ELF-1 (cell line): ENCODE measurements at places on chromosomes 16 and 17.

GRCh38 chr16:12568438-12568837 is 235.2 kb downstream of the CPPED1 start:
- DNase-seq, result no peak

DNA sequence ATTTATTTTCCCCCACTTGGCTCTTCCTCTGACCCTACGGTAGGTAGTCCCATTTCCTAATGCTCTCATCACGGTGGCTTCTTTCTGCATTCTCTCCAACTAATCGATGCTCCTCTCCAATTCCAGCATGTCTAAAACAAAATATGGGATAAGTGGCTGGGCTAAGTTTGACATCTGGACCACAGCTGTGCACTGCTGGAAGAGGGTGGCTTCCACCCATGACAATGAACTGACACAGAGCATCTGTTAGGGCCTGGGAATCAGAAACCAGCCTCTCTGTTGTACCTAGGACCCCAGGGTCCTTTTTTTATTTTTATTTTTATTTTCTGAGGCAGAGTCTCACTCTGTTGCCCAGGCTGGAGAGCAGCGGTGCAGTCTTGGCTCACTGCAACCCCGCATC is 29.0 kb upstream of the SLC39A11 start:
- no peak for DNase-seq

DNA sequence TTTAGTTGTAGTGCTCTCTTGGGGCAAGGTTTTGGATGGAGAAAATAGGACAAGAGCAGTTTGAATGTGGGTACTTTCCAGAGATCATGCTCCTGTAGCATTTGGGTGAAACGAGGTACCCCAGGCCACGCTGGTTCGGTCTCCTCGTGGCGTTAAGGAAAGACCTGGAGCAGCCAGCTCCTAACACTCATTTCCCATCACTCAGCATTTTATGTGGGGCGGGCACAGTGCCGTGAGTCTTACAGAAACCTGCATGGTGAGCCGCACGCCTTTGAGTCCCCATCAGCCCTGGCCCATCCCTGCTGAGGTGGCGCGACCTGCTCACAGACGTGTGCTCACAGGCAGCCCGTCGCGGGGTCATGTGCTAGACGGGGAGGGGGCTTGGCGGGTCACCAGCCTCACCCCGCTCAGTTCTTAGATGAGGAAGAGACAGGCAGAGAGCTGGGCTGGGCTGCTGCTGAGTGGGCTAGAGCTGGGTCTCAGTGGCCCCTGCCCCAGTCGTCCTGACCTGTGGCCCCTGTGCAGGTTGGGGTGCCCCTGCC is 37.3 kb downstream of the TBCD start:
- DNase-seq, result no peak

- no peak for DNase-seq
Measured at GRCh38 chr16:57651344-57652333, 16.5 kb upstream of the ADGRG3 start.

DNA sequence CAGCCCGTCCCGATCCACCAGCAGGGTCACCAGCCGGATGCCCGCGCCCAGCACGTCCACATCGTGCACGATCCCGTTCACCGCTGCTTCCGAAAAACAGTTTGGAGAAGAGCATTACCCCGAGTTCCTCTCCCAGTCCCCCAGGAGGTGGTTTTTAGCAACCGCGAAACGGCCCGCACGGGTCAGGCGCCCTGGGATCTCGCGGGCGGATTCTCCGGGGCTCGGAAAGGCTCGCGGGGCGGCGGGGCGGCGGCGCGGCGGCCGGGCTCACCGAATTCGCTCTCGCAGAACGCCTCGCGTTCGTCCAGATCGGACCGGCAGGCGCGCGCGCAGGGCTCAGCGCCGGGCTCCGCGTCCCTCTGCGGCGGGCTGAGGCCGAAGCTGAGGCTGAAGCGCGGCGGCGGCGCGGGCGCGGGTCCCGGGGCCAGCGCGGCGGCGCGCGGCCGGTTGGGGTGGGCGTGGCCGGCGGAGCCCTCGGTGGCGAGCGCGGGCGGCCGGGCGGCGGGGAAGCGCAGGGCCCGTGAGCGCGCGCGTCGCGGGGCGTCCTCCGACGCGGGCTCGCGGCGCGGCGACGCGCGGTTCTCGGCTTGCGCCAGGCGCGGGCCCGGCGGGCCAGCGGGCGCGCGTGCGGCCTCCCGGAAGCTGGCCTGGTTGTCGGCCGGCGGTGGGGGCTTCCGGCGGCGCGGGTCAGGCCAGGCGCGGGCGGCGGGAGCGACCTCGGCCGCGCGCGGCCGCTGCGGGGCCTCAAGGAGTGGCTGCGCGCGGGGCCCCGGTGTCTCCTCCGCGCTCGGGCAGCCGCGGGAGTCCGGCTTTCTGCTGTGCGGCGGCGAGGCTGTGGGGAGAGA is 2.9 kb downstream of the C17orf58 start:
- DNase-seq, result peak; percentile 75

DNA sequence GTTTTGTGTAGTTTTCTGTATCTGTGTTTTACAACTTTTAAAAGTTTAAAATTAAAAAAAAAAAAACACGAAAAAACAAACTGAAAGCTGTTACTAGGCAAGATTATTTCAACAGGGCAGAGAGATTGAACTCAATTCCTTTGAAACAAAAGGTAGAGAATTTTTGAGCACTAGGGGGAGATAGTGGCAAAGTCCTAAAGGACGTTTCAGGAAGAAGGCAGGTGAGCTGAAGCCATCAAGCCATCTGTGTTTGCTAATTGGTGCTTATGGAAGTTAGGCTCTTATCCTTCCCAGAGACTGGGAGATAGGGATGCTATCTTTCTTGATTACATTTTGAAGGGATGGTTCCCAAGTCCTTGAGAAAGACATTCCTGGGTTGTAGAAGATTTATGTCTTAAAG is 70.6 kb upstream of the CLEC3A start:
- peak; percentile 54 for DNase-seq

DNA sequence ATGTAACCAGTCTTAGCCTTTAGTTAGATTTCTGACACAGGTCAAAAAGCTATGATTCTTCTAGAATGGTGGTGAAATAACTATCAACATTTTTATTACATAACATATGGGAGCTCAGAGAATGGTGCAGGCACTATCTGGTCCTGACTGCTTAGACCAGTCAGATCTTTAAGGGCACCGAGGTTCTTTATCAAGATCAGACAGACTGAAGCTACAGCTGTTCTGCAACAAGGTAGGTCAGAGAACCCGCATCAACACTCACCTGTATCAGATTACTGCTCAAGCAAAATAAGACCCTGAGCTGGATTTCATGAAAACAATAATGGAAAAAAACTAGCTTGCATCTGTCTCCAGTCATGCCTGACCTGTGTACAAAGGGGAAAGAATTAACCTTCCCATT is 160.4 kb downstream of the KCNJ2 start:
- DNase-seq, result no peak

- DNase-seq, result no peak
Measured at GRCh38 chr16:70652322-70652721, 6.0 kb downstream of the IL34 start.

GRCh38 chr17:47698749-47699535 is 5.0 kb downstream of the TBKBP1 start:
- peak; percentile 79 for DNase-seq

DNA sequence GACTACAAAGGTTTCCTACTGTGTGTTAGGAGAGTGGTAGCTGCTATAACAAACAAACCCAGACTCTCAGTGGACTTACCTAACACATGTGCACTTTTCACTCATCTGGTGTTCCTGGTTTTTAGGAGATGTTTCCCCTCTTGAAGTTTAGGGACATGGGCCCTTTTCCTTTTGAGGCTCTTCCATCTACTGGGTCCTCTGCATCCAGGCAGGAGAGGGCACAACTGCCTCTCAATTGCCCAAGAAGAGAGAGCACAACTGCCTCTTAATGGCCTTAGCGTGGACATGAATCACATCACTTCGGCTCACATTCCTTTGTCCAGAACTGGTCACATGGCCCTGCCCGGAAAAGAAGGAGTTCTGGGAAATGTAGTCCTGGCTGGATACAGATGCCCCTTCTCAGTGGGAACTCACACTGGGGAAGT is 9.8 kb upstream of the TNRC6C start:
- DNase-seq, result peak; percentile 69

DNA sequence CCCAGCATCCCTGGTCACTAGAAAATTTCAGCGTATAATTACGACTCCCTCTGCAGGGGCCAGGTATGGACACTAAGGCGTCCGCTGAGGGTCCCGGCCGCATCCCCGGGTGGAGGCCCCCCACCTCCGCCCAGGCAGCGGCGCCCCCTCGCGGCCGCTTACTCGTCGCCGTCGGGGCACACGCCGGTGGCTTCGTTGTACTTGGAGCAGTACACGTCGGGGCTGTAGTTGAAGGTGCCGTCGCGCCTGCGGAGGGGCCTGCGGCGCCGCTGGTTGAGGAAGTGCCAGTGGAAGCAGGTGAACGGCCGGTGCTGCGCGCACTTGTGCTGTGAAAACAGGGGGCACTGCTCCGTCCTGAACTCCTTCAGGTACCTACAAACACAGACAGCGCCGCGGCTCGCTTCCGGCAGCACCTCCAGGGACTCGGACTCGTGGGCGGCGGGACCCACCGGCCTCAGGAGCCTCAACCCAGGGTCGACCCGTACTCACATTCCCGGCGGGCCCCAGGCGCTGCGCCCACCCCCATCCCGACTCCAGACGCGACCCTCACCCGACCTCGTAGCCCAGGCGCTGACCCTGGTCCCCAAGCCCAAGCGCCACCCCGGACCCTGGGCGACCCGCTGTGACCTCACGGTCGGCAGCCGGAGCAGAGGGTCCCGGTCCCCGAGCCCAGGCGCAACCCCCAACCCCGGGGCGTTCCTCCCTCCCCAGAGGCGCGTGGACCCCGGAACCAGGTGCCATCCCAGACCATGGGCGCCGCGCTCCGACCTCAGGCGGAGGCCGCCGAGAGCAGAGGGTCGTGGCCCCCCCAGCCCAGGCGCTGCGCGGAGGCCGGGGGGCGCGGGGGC is 596 bp downstream of the UNKL start:
- DNase-seq, result peak; percentile 84

DNA sequence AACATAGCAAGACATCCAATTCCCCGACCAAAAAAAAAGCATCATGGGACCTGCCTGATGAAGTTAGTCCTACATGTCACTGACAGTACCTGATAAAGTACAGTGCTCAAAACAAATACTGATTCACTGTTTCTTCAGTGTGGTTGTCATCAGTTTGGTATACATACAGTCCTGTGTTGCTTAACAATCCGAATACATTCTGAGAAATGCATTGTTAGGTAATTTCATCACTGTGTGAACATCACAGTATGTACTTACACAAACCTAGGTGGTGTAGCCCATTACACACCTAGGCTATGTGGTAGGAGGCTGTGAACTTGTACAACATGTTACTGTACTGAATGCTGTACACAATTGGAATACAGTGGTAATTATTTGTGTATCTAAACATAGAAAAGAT is 19.0 kb upstream of the FA2H start:
- no peak for DNase-seq

- DNase-seq, result no peak
Measured at GRCh38 chr16:68400924-68401460, 47.3 kb downstream of the SMPD3 start.

DNA sequence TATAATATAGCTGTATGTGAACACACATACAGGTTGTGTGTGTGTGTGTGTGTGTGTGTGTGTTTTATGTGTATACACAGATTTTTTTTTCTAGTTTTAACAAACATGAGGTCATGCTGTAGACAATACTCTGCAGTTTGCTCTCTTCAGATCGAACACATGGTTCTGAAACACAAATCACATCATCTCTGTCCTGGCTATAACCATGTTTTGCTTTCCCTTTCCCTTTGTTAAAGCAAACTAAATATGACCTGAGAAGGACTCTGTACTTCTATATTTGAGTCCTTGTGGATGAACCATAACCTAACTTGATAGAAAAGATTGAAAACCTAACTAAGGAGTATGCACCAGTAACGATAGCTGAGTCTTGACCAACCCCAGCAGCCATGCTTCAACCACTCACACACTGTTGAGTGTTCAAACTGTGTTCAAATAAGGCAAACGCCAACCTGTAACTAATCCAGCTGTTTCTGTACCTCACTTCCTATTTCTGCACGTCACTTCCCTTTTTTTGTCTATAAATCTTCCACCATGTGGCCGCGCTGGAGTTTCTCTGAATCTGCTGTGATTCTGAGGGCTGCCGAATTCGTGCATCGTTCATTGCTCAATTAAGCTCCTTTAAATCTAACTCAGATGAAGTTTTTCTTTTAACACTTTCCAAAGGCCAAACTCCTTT is 303.8 kb downstream of the HS3ST3B1 start:
- DNase-seq, result no peak

- DNase-seq, result no peak
Measured at GRCh38 chr16:64659866-64660265, 462.0 kb downstream of the CDH11 start.

DNA sequence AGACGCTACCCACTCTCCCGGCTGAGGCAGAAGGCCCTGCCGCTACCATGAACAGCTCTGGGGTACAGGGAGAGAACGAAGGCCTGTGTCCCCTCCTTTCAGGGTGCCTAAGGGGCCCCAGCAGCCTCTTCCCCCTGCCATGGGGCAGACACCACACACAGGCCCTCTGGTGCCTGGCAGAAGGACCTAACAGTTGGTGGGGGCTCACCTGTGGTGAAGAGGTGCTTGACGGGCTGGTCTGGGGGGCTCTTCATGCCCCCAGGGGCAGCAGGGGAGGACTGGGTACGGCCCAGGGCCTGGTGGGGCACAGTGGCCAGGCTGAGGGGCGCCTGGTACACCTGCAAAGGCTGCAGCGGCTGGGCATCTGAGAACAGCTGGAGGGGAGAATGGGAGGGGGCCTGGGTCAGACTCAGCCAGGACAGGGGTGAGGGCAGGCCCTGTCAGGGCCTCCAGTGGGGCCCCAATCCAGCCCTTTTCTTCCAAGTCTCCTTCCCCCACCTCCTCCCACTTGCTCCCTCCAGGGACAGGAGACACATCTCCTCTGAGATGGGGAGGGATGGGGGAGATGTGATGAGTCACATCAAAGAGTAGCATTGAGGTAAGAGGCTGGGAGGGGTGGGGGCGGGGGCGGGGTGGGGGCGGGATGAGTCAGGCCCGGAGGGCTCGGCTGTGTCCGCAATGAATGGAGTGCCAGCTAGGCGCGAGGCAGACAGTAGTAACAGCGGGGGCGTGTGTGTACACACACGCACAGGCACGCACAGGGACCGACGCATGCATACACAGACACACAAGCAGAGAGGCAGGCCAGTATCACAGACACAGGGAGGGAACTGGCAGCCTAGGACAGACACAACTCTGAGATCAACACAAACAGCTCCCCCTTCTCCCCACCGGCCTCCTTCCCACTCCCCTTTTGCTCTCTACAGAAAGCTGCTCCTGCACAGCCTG is 16.1 kb downstream of the G6PC3 start:
- DNase-seq, result peak; percentile 82

- DNase-seq, result peak; percentile 53
Measured at GRCh38 chr17:75504347-75505151, 10.8 kb downstream of the CASKIN2 start.
